HT-29 (cell line): ENCODE measurements at places on chromosomes 2 and 18.
A peak's percentile ranks its signal among the peaks of the same experiment; 100 is the strongest.

GRCh38 chr2:226446406-226447001 lies 353.1 kb downstream of the IRS1 start:
- no peak for DNase-seq

GRCh38 chr2:28445448-28446258 lies 50.2 kb upstream of the PLB1 start:
- no peak for DNase-seq

GRCh38 chr2:217444932-217445331 lies 557.9 kb downstream of the TNS1 start:
- DNase-seq = no peak

DNA sequence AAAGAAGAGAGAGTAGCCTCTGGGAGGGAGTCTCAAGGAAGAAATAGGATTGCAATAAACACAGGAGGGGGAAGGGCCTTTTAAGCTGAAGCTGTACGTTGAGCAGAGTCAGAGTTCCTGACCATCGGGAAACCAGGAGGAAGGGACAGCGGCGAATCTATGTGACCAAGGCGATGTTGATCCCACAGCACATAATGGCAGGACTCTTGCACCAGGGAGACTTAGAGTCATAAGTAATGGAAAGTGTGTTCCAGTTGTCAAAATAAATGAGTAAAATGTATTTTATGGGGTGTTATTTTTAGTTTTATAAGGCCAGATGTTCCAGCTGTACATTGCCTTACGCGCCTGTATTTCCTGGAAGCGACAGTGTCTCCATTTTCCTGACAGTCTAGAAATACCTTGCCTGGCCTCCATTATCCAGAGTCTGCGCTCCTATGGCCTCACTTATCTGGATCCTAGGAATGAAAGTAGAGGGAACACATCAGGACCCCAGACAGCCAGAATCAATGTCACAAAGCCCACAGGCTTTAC lies 152.8 kb upstream of the COPS8 start:
- no peak for DNase-seq

GRCh38 chr2:232511336-232511890 lies 8.8 kb upstream of the PRSS56 start:
- DNase-seq = no peak

DNA sequence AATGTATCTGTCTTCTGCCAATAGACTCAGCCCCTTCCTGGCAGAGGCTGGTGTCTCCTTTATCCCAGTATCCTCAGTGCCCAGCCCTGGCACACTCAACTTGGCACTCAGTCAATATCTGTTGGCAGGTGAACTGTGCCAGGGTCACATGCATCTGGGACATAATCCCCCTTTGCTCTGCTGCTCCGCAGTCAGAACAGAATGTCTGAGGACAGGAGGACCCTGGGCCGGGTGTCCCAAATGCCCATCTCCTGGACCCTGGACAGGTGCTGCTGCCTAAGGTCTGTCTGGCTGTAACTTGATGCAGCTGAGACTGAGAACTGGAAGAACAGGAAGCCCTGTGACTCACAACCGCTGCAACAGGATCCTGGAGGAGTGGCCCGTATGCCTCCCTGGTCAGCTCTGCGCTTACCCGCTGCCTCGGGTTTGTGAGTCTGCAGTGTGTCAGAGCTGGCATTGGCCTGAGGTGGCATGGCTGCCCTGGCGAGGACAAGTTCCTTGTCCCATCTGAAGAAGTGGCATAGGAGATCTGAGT lies 11.4 kb downstream of the HK2 start:
- DNase-seq = peak; percentile 95

GRCh38 chr18:57148263-57148662 lies 1.4 kb downstream of the BOD1L2 start:
- no peak for DNase-seq
